CD4-positive, CD25-positive, alpha-beta regulatory T cell (primary cell): ENCODE measurements at places on chromosomes 11 and 22.

DNA sequence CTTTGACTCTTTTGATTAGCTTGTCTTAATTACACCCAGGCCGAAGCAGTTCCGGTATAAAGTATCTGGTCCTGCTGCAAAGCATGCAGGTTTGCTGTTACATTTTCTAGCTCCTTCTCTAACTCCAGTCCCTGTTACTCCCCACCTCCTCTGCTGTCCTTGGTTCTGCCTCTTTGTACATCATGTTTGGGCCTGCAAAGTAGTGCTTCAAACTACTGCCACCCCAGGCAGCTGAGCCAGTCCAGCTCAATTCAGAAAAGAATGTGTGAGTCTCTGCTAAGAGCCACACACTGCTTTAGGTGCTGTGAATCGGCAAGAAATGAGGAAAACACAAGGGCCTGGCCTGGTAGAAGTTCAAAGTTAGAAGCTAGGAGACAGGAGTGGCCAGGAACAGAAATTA lies 136.0 kb downstream of the SERGEF start:
- DNase-seq: no peak

- peak; percentile 59 for DNase-seq
These were observed 72.3 kb downstream of the ETS1 start for GRCh38 chr11:128515086-128515485.

GRCh38 chr11:79117488-79117887 lies 323.3 kb downstream of the TENM4 start:
- no peak for DNase-seq

GRCh38 chr11:101466352-101466751 lies 117.5 kb downstream of the TRPC6 start:
- DNase-seq: no peak

DNA sequence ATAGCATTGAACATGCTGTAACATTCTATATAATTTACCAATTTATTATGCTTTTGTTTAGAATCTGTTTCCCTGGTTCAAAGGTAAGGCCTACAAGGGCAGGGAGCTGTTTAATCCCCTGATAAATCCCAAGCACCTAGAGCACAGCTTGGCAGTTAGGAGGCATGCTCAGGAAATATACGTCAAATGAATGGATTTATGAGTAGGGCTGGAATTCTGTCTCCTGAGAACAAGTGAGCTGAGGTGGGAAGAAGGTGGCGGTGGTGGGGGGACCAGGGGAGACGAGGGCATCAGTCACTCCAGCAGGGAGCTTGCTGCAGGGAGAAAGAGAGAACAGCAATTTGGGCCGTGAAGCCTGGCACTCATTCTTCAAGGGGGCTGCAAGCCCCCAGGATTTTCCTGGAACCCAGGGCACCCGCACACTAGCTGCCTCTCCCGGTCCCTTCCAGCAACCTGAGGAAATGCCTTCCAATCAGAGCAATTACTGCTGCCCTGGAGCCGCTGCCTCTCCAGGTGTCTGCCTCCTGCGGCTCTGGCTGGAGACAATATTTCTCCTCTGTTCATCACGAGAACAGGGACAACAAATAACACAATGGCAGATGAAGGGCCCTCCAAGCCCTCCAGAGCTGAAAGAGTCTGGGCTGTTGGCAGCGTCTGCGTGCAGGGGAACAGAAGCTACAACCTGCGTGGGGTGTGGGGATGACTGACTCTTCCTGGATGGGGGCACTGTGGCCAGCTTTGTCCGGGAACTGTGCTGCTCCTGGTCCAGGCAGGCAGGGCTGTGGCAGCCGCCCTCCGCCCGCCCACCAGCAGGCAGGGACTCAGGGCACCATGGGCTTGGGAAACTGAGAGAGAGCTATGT lies 233.4 kb downstream of the ST3GAL4 start:
- DNase-seq: no peak

- no peak for DNase-seq
These were observed 35.7 kb upstream of the NNMT start for GRCh38 chr11:114260483-114260882.

GRCh38 chr11:32473282-32473909 lies 38.1 kb upstream of the WT1 start:
- DNase-seq: no peak

- DNase-seq: no peak
These were observed 13.6 kb upstream of the RFPL2 start for GRCh38 chr22:32218470-32218869.

GRCh38 chr11:62071408-62071807 lies 52.4 kb upstream of the INCENP start:
- no peak for DNase-seq

- no peak for DNase-seq
These were observed 43.2 kb downstream of the NAT10 start for GRCh38 chr11:34148504-34149165.

- DNase-seq: no peak
These were observed 1.2 kb downstream of the JAML start for GRCh38 chr11:118223570-118223969.

GRCh38 chr11:110874437-110875030 lies 162.3 kb upstream of the ARHGAP20 start:
- no peak for DNase-seq

DNA sequence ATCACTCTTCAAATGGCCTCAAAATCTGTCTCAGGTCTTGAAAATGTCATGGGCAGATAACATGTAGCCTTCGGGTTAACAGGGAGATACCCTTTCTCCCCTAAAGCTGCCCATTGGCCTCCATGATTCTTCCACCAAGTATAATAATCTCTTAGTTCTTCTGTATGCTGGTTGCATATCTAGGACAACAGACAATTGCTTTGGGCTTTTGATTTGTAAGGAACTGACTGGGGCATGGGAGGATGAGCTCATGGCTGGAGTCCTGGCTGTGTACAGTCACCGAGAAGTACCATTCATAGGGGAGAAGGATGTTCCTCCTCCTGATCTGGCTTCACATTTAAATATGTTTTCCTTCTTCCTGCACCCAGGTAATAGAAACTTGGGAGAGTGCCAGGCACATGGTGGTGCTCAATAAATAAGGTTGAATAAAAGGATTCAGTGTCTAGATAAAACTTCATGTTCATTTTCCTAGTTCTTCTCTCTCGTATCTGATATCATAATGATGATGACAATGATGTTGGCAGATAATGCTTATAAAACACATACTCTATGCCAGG lies 2.8 kb upstream of the AMPD3 start:
- no peak for DNase-seq

GRCh38 chr11:66593303-66593635 lies 284 bp downstream of the CCS start:
- no peak for DNase-seq

GRCh38 chr11:830295-831117 lies 2.2 kb upstream of the CD151 start:
- DNase-seq: peak; percentile 50

DNA sequence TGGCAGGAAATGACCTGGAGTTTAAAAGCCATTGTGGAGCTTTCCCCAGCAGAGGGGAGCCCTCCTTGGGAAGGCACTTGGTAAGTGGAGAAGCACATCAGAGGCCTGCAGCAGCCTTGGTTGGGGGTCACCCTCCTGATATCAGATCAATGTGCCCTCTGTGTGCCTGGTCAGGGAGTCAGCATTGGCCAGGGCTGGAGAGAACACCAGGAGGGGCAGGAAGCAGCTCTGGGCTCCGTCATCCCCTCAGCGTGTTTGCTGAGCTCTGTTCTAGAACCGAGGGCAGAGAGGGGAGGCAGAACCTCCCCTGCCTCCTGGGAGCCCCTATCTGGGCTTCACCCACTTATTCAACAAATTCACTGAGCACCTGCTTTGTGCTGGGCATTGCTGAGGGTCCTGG lies 846.0 kb downstream of the TBC1D22A start:
- no peak for DNase-seq

DNA sequence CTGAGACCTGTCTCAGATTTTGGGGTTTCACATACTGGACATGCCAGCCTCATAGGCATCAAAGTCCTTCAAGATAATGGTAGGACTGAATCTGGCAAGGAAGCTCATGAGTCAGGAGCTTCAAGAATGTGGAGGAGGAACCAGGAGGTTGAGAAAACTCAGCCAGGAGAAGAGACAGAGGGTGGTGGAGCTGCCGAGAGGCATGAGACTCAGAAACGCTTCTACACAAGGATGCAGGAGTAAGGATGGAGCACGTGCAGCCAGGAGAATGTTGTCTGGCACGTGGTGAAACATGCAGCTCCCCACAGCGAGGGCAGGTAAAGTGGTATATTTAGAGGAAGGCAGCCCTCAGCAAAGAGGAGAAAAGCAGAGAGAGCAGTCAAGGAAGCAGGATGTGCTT lies 148.7 kb upstream of the ISX start:
- DNase-seq: no peak

GRCh38 chr11:36110668-36111410 lies 167.0 kb downstream of the LDLRAD3 start:
- DNase-seq: no peak

DNA sequence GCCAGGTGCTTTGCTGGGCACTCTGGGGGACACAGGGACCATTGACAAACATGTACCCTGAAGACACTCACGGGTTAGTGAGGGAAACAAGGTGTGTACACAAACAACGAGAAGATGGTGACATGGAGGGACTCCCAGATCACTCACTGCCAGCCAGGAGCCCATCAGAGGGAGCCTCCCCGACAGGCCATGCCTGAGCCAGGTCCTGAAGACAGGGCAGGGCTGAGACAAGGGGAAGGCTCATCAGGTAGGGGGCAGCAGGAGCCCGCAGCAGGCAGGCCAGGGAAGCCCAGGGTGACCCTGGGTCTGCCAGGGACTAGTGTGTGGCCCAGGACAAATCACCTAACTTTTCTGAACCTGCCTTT lies 127.9 kb downstream of the BUD13 start:
- no peak for DNase-seq

DNA sequence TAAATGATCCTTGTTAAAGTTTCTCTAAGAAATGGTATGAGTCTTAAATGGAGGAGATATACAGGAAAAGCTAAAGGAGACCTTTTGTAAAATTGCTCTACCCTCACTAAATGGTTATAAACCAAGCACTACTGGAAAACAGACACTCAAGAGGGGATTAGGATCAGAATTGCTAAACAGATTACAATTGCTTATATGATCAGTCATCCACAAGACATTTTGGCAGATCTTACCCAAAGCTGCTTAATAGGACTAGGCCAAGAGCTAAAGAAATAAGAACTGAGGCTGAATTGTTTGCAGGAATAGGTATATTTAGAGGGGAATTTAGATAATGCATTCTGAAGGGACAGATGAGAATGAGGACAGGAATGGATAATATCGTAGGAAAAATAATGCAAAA lies 9.5 kb downstream of the HARBI1 start:
- DNase-seq: no peak
